Progenitor cell of endocrine pancreas (in vitro differentiated cells): ENCODE measurements at places on chromosomes 16 and 17. TPM values are rescaled to one million over a fixed set of nuclear protein-coding genes. Genes with fewer than 3 reads are reported as not detected.
A peak's percentile ranks its signal among the peaks of the same experiment; 100 is the strongest.

PLA2G10 gene
- total RNA-seq: 1.4 and 2.2 TPM in 2 replicates

GRCh38 chr17:39963829-39964228, 1.0 kb downstream of the GSDMA start:
- no peak for DNase-seq

CNP gene
- total RNA-seq: 98.7 and 102 TPM in 2 replicates

GRCh38 chr16:20948444-20948843, 47.9 kb downstream of the LYRM1 start:
- no peak for DNase-seq

KRT39 gene
- not detected in 2 replicates for total RNA-seq

GRCh38 chr17:31573047-31573446, 181.6 kb downstream of the RAB11FIP4 start:
- no peak for DNase-seq

- DNase-seq: no peak
Observed at GRCh38 chr16:75733305-75734211, 7.3 kb upstream of the CPHXL start.

DNA sequence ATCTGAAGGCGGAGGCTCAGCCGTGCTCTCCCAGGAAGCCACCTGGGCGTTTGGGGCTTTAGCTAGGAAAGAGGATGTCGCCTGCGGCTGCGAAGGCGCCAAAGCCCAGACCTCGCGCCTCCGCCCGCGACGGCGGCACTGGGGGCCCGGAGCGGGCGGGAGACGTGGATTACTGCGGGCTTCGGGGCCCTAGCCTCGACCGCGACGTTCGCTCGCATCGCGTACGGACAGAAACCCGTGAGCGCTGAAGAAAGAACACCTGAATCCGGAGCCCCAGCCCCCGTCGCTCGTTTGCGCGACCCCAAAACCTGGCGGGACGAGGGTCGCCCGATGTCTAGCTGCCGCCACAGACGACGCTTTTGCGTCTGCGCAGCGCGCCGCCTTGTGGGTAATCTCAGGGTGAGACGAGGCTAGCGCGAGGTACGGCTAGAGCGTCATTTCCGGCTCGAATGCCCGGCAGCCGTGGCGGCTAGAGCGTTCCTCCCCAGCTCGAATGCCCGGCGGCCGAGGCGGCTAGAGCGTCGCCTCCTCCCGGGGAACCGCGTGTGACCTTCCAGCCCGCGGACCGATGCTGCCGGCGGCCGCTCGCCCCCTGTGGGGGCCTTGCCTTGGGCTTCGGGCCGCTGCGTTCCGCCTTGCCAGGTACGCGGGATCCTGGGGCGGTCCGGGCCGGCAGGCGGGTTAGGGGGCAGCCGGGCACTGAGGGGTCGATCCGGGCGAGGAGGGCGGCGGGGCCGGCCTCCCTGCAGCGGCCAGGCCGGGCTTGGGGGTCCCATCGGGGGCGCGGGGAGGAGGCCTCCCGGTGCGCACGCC, at the start of gene MRPL12:
TSS of gene MRPL12 (plus strand) at position 434 of the 813 bp plus-strand sequence. CDS start at position 569, 135 bp downstream.
- DNase-seq: peak; percentile 82

KRTAP2-2 gene
- total RNA-seq: not detected in 2 replicates

DNA sequence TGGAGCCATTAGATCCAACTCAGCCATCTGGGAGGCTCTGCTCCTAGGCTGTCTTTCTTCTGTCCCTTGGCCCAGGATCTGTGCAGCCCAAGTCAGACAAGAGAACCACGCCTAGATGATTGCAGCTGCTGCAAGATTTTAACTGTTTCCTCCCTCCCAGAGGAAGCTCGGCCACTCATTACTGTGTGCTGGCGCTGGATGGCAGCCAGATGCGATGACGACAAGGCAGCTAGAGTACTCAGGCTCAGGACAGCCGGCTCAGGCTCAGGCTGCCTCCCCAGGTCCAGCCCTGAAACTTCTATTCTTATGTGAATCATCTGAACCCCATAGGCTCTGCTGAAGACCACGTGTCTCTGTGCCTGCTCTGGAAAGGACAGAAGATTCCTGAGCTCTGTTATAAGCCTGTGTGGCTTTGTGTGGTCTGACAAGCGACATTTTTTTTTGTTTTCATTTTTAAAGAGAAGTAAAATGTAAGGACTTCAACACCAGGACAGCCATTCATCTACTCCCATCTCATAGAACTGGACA, 32.1 kb upstream of the FBXW10B start:
- no peak for DNase-seq

GRCh38 chr17:41415411-41415810, 9.0 kb downstream of the KRT37 start:
- no peak for DNase-seq

DNA sequence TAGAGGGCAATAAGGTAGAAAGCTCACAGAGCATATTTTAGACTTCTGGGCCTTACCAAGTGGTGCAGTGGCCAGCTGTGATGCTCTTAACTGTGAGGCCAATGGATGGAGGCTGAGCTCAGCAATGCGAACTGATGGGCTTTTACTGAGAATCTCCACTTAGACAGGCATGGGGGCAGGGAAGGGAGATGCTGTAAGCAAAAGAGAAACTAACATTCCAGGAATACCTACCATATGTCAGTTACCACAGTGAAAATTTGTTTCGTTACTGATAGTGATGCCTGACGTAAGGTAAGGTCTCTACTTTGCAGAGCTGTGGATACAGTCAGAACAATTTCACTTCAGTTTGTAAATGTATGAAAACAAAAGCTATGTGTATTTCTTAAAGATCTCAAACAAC, 250.6 kb upstream of the ZFHX3 start:
- DNase-seq: no peak

GRCh38 chr16:66293932-66294331, 72.6 kb upstream of the CDH5 start:
- DNase-seq: no peak

- DNase-seq: no peak
Observed at GRCh38 chr17:79711715-79712305, 18.9 kb upstream of the ENPP7 start.

DNA sequence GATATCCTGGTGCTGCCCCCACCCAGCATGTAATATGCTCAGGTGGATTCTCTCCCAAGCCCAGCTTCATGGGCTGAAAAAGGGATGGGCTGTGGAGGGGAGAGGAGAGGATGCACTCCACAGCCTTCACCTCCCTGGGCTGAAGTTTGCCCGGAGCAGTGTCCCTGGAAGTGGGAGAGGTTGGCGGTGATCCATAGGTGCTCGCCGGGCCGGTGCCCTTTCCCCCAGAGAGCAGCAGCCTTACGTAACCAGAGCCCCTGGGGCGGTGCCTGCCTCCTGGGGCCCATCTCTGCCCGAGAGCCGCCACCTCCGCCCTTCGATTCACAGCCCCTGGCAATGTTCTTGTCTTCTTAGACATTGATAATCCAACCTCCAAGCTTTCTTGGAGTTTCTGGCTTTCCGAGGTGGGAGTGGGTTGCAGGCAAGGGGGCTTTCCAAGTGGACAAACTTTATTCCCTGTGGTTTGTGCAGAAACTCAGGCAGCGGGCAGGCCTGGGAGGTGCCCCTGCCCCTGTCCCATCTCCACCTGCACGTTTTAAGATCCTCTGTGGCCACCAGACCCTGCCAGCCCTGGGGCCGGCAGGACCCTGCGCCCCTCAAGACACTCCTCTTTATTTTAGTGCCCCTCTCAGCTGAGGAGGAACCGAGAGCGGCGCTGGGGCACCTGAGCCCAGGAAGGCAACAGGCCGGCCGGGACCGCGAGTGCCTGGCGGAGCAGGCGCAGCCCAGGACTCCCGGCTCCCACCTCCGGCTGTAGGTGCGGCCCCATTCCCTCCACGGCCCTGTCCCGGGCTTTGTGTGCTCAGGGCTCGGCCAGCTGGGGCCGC, 3.1 kb upstream of the WDR90 start:
- DNase-seq: no peak

DNA sequence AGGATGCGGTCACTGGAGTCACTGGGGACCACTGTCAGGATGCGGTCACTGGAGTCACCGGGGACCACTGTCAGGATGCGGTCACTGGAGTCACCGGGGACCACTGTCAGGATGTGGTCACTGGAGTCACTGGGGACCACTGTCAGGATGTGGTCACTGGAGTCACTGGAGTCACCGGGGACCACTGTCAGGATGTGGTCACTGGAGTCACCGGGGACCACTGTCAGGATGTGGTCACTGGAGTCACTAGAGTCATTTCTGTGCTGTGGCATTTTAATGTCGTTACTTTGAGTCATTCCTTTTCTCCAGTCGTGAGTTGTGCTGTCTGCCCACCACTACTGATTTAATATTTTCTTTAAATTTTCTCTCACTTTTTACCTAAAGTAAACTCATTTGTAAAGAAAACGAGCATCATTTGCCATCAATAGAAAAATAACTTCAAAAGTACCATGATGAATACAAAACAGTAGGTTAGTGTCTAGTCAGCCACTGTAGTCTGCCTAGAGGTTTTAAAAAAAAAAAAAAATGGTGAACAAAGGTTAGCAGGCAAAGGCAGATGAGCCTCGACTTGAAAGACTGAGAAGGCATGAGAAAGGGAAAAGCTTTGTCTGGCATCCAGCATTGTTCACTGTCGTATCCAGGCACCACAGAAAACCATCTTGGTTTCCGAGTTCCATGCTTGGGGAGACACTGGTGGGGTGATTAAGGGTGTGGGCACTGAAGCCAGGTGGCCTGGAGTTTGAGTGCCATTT, 346.6 kb downstream of the SNX29 start:
- DNase-seq: no peak

DNA sequence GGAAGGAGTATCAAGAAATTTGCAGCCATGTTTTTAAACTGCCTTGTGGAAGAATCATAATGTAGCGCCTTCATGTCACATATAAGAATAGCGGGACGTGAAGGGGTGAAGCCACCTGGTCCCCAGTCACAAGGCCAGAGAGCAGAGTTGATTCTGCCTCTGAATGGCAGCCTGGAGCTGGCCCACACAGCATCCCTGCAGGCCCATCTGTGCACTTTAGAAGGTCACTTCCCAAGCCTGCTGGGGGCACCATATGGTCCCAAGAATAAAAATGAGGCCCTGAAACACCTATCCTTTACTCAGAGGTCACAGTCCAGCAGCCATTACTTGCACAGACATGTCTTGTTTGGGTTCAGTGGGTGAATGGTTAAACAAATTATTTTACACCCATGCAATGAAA, 15.0 kb downstream of the CD300E start:
- no peak for DNase-seq

DNA sequence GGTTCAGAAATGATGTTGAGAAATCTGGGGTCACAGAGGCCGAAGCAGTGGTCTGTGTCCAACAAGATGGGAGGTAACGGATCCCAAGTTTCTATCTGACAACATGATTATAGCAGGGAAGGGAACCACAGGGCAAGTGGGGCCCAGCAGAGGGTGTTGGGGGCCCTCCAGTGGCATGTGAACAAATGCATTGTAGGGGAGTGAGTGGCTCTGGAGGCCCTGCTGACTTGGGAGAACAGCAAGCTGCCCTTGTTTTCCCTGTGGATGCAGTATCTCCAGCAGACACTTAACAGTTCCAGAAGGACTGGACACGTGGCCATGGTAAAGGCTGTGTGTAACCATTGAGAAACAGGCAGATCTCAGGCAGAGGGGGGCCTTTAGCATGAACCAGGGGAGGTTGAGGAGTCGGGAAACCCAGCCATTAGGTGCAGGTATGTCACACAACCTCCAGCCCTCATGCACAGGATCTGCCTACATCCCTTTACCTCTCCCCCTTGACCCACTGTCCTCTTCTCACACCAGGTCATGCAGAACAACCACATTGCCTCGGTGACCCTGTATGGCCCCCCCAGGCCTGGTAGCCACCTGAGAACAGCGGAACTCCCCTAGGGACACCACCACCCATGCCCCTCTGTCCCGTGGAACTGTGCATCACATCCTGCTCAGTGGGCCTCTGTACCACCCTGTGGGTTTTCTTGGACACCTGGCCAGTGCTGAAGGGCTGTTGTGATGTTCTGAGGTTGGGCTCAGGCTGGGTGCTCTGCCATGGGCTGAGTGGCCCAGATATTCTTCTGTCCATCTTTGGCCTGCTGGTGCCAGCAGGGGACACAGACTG, 4.1 kb downstream of the B3GNT9 start:
- no peak for DNase-seq

SMPD3 gene
- 1.7 and 2.8 TPM in 2 replicates for total RNA-seq

GRCh38 chr17:49692751-49693150, 14.9 kb upstream of the SPOP start:
- DNase-seq: no peak

DNA sequence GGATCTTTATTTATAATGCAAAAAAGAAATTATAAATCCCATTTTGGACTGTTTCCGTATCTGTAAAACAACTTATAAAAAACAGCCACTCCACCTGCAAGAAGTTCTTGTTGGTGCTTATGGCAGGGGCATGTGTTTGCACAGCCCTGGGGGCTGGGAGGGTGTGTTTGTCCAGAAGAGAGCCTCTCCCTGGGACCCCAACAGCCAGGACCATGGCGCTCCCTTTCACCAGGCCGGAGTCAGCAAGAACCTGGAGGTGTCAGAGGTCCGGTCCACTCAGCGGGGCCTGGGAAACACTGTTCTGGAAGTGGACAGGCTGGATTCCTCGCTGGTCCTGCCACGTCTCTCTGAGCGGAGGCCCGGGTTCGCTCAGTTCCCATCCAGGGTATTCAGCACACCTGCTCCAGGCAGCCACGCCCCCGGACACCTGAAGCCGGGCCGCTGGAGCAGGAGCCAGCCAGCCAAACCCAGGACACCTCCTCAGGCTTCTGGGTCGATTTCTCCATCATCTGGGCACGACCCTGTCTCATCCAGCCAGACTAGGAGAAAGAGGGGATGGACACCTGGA, 18.9 kb upstream of the GINS2 start:
- no peak for DNase-seq

DNA sequence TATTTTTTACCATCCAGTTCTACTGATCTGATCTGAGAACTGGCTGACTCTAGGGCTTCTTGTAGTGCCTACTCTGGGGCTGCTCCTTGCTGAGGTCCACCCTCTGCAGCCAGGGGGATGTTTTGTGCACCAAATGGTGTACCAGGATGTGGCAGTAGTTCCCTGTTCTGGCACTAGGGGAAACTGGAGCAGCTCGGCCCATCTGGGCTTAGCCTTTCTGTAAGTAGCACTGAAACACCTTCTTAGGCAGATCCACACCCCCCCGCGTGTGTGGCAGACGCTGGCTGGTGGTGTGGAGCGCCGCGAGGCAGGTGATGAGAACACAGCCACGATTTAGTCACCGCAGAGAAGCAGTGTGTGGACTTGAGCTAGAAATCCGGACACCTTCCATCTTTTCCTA, 17.0 kb downstream of the DUSP14 start:
- no peak for DNase-seq

GRCh38 chr17:2800367-2800766, 4.1 kb downstream of the RAP1GAP2 start:
- DNase-seq: no peak

- DNase-seq: no peak
Observed at GRCh38 chr16:80704751-80705505, 99.5 kb downstream of the CDYL2 start.

DNA sequence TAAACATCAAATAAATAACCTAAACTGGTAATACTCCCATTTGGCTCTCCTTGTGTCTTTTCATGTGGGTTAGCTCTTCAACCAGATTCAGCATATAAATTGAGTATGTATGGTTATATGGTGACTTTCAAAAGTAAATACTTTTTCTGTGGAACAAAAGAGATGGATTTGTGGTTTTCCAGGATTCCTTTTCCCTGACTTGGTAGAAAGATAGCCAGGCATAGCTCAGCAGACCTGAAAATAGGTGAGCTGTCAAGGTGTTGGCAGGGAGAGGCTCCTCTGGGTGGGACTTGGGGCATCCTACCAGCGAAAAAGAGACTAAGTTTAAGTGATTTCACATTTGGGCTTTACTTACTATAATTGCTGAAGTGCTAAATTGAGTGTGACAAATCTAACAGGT, 80.3 kb downstream of the FTO start:
- no peak for DNase-seq

GRCh38 chr16:84897911-84898377, 78.2 kb downstream of the CRISPLD2 start:
- no peak for DNase-seq

OTOP3 gene
- total RNA-seq: 0.57 and 0.67 TPM in 2 replicates

GRCh38 chr17:78538033-78538776, 39.0 kb downstream of the DNAH17 start:
- DNase-seq: no peak
